ENCODE measurements at places on chromosomes 11 and 22. TPM values are rescaled to one million over a fixed set of nuclear protein-coding genes. Genes with fewer than 3 reads are reported as not detected.

The YPEL1 gene
- 4.1 TPM for polyA plus RNA-seq

The APBB1 gene
- polyA plus RNA-seq: 70.6 TPM

The OR51B6 gene
- not detected for polyA plus RNA-seq

The GDPD4 gene
- polyA plus RNA-seq: 0.52 TPM

The C22orf42 gene
- not detected for polyA plus RNA-seq

The HEPN1 gene
- polyA plus RNA-seq: not detected

The TRIM64C gene
- not detected for polyA plus RNA-seq

The TYMP gene
- 18.5 TPM for polyA plus RNA-seq

The FGF4 gene
- polyA plus RNA-seq: not detected

The SPECC1L gene
- 16.9 TPM for polyA plus RNA-seq

The KBTBD3 gene
- polyA plus RNA-seq: 6.8 TPM

The SLC6A5 gene
- polyA plus RNA-seq: not detected

The DNAJB7 gene
- not detected for polyA plus RNA-seq

The SCGB1D2 gene
- polyA plus RNA-seq: 1.2 TPM

The UBQLNL gene
- 0.18 TPM for polyA plus RNA-seq

The MRGPRF gene
- polyA plus RNA-seq: 9.4 TPM

The C11orf91 gene
- polyA plus RNA-seq: not detected

The MFNG gene
- 9.6 TPM for polyA plus RNA-seq

The ABCC8 gene
- polyA plus RNA-seq: 6.4 TPM

The MMP20 gene
- not detected for polyA plus RNA-seq

The OOSP1 gene
- 0.16 TPM for polyA plus RNA-seq

The TSPAN18 gene
- 120 TPM for polyA plus RNA-seq

The FOLR1 gene
- 0.18 TPM for polyA plus RNA-seq

The RASD2 gene
- polyA plus RNA-seq: 2.1 TPM

The OR52E8 gene
- polyA plus RNA-seq: not detected

The TRPM5 gene
- 0.02 TPM for polyA plus RNA-seq

The APOBEC3A gene
- polyA plus RNA-seq: 0.14 TPM

The SPI1 gene
- 5.9 TPM for polyA plus RNA-seq

The EHF gene
- 0.14 TPM for polyA plus RNA-seq

The VEGFB gene
- 340 TPM for polyA plus RNA-seq

The LRP5 gene
- polyA plus RNA-seq: 57.1 TPM

The LRRC10B gene
- 0.57 TPM for polyA plus RNA-seq

The ANO5 gene
- 17.1 TPM for polyA plus RNA-seq

The UBASH3B gene
- polyA plus RNA-seq: 0.34 TPM

The TSKU gene
- 14.1 TPM for polyA plus RNA-seq

The OR5D16 gene
- polyA plus RNA-seq: not detected

The CALCB gene
- 0.05 TPM for polyA plus RNA-seq

The CDC45 gene
- 0.16 TPM for polyA plus RNA-seq

The TREH gene
- polyA plus RNA-seq: 1.2 TPM

The ME3 gene
- 23.6 TPM for polyA plus RNA-seq

The KCNE3 gene
- 2.2 TPM for polyA plus RNA-seq

The PARVA gene
- 30.6 TPM for polyA plus RNA-seq

The OR8K5 gene
- not detected for polyA plus RNA-seq

The TRPT1 gene
- polyA plus RNA-seq: 95.4 TPM

The THRSP gene
- 80.3 TPM for polyA plus RNA-seq

The RAB36 gene
- polyA plus RNA-seq: 0.59 TPM

The NNMT gene
- 56.9 TPM for polyA plus RNA-seq
